Activated naive CD4-positive, alpha-beta T cell treated with anti-CD3 and anti-CD28 coated beads, Interleukin-2, amount 10 ng/mL, durations not matched to agents 7 days and 5 days (primary cell): ENCODE measurements at places on chromosomes 13 and 19.

GRCh38 chr13:113500530-113501265 is 10.2 kb upstream of the DCUN1D2 start:
- DNase-seq, result no peak

- no peak for DNase-seq
Observed at GRCh38 chr13:67100730-67101129, 129.4 kb downstream of the PCDH9 start.

- DNase-seq, result no peak
Observed at GRCh38 chr13:58302349-58302748, 670.8 kb downstream of the PCDH17 start.

DNA sequence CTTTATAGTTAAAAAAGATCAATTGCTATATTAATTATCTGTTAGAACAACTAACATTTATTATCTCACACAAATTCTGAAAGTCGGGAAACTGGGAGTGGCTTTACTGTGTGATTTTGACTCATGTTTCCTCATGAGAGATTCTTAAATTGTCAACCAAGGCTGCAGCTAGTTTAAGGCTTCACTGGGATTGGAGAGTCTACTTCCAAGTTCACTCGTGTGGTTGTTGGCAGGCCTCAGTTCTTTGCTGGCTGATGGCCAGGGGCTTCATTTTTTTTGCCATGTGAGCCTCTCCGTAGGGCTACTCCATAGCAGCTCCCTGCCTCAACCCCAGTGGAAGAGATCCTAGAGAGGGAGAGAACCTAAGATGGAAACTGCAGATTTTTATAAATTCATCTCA is 24.5 kb upstream of the LPAR6 start:
- no peak for DNase-seq

DNA sequence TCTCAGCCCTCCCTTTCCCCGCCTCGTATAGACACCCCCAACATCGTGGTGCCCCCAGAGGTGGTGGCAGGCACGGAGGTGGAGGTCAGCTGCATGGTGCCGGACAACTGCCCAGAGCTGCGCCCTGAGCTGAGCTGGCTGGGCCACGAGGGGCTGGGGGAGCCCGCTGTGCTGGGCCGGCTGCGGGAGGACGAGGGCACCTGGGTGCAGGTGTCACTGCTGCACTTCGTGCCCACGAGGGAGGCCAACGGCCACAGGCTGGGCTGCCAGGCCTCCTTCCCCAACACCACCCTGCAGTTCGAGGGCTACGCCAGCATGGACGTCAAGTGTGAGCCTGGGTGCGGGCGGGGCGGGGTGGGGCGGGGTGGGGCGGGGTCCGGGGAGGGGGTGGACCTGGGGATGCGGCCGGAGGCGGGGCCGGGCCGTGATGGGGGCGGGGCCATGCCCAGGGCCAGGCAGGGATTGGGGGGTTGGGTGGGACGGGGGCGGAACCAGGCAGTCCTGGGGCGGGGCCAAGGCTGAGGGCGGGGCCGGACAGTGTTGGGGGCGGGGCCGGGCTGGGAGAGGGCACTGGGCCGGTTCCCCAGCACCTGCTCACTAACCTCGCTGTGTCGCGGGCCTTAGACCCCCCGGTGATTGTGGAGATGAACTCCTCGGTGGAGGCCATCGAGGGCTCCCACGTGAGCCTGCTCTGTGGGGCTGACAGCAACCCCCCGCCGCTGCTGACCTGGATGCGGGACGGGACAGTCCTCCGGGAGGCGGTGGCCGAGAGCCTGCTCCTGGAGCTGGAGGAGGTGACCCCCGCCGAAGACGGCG is 7.8 kb downstream of the MAG start:
- no peak for DNase-seq

GRCh38 chr13:73169971-73170370 is 111.2 kb downstream of the KLF5 start:
- DNase-seq, result no peak

DNA sequence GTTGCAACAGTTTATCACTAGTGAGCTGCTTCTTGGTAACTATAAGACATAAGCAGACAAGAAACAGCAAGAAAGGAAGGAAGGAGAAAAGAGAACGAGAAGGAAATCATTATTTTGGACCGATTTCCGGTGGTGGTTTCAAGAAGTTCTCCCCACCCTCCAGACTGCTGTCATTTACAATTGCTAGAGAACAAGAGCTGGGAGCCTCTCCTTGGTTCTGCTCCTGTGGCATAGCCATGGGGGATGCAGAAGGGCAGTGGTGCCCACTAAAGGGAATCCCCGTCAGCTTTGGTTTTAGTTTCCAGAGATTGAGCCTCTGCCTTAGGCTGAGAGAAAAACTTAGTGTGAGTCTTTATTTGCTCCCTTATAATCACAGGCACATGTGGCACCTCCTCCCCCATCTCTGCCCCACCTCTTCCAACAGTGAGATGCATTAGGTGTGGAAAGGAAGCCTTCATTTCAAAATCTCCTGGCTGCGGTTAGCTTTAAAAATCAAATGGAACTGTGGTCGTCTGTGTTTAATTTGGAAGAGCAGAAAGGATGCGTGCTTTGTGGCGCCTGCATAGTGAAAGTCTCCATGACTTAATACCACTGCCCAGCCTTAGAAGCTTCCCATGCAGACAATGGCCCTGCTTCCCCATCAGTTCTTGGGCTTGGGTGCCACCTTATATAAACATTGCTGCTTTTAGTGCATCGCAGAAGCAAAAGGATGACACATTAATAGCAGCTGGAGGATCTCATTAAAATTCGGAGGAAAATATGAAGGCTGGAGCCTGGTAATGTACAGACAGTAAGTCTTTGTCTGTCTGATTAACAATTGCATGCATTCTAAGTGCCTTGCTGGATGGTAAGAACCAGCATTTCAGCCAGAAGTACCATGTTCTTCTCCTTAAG is 25.0 kb downstream of the LRCH1 start:
- no peak for DNase-seq

DNA sequence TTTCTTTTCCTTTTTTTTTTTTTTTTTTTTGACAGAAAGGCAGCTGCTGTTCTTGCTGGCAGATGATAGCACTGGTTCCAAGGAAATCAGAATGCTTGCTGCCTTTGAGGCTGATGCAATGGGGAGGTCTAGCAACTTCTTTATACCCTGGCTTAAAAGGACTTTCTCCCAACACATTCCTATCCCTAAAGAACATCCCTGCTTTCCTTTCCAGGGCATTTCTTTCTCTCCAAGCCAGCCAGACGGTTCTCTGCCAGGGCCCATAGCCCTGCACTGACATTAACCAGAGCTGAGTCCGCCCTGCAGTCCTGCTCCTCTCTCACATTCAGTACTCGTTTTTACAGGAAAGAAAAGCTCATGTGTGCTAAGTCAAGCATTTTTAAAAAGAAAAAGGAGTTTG is 133.9 kb upstream of the WASF3 start:
- no peak for DNase-seq

GRCh38 chr13:45718063-45718462 is 15.9 kb downstream of the CBY2 start:
- no peak for DNase-seq

DNA sequence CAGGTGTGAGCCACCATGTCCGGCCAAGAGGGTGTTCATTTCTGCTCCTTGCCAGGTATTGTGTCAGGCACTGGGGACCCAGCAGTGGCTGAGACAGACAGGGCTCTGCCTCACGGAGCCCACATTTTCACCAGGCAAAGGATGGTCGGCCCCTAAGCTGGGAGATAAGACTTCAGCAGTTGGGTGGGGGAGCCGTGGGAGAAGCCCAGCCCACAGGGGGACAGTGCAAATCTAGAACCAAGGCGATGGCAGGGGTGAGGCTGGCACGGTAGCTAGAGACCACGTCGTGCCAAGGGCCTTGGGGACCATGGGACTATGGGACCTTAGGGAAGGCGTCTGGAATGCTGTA is 8.3 kb downstream of the LSR start:
- no peak for DNase-seq
